ENCODE measurements at places on chromosomes 12 and 14.

DNA sequence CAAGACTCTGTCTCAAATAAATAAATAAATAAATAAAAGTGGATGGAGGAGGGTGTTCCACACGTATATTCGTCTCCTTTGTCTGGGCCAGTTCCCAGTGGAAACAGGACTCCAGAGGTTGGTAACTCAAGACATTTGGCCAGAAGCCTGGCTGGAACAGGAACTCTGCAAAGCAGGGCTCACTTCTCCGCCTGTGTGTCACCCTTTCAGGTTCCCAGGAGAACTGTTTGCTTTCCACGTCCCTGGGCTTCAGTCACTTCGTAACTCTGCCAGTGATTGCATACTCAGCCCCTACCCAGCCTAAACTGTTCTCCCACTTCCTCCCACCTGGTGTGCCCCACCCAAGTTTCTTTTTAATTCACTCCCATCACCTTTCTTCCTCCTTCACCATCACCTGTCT, 7.0 kb upstream of the UBE2N start:
- DNase-seq: no peak

DNA sequence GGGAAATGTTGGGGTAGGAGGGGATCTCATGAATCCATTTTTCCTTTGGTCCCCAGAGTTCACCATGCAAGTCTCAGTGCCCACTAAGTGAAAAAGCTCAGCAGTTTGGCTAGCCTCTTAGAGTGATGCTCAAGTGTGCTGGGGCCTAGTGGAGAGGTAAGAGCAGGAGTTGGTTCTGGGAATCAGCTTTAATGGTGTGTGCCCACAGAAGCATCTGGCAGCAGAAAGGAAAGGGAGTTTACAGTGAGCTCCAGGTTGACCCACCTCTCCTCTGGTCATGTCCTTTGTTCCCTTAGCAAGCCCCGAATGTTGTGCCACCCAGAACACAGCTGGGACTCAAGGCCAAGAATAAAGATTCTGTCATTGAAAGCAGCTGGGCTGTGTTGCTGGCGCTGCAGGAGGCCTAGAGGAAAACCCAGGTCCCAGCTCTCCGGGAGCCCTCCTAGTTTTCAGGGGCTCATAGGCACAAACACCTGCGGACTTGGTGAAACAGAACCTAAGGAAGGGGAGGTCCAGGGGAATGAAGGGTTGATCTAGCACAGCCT, 320.8 kb downstream of the ZFP36L1 start:
- no peak for DNase-seq

- no peak for DNase-seq
Measured at GRCh38 chr12:23950775-23951451, 1.4 kb upstream of the SOX5 start.

DNA sequence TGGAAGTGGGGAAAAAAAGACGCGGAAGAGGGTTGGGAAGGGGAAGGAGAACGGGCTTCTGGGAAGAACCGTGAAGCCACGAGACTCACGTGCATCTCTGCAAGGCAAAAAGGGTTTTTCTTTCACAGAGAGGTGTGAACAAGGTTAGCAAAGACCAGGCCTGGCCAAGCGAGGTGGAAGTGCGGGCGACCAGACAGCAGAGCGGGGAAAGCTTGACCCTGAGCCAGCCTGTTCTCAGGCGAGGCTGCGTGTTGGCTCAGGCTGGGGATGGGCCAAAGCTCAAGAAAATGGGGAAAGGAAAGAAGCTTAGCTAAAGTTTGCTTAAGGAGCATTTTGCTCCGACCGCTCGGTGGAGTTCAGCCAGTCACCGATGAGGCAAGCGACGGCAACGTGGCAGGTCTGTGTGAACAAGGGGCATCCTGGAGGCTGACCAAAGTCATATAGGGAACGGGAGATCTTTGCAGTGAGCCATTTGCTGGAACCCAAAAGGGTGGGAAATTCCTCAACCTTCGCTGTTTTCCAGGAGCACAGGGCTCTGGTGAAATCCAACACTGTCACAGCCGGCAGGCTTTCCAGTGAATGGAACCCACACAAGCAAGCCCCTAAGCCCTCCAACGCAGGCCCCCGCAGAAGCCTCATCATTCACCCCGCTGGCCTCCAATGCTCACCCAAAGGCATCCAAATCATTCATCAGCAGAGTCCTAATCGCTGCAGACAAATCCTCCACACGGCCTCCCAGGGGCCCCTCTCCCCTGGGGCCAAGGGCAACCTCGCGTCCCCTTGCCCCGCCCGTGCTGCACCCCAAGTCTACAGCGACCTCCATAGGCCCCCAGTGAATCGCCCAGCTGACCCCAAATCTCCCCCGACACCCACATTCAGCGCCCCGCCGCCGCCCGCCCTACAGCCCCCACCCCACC, 754 bp downstream of the ZNF605 start:
- peak; percentile 3 for DNase-seq

GRCh38 chr12:39043424-39043822, 138.0 kb upstream of the CPNE8 start:
- no peak for DNase-seq

GRCh38 chr14:24147761-24148428, 597 bp downstream of the RNF31 start:
- DNase-seq: no peak

Measured in activated CD8-positive, alpha-beta memory T cell treated with anti-CD3 and anti-CD28 coated beads for 4 hours (primary cell).